Esophagus muscularis mucosa (tissue), 4 donors: ENCODE measurements at places on chromosomes 7 and 10. TPM values are rescaled to one million over a fixed set of nuclear protein-coding genes. Genes with fewer than 3 reads are reported as not detected.

DPY19L1 gene
- 11.9 TPM for total RNA-seq

OR13A1 gene
- not detected for total RNA-seq

HPS1 gene
- 73.7 TPM for total RNA-seq

AGR2 gene
- not detected for total RNA-seq

GPR158 gene
- 0.50 TPM for total RNA-seq

RBP3 gene
- total RNA-seq, result not detected

LFNG gene
- total RNA-seq, result 7.1 TPM

ZNF25 gene
- 16.4 TPM for total RNA-seq

SRRT gene
- total RNA-seq, result 64.8 TPM

DNA sequence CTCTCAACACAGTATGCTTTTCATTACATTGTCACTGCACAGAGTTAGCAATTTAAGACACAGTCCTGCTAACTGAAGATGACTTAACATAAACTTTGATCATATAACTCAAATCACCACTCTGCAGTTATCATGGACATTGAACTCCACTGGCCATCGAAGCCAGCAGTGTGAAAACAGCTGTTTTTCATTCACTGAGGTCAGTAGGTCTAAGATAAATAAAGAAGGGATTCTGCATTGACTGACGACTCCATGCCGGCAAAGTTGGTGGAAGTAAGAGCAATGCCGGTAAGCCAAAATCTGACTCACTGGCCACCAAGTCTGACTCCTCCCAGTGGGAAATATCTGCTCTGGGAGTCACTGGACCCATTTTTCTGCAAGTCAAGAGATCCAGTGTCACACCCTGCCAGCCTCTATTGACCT, 449.9 kb upstream of the ANKRD30A start:
- DNase-seq, result no peak

DNA sequence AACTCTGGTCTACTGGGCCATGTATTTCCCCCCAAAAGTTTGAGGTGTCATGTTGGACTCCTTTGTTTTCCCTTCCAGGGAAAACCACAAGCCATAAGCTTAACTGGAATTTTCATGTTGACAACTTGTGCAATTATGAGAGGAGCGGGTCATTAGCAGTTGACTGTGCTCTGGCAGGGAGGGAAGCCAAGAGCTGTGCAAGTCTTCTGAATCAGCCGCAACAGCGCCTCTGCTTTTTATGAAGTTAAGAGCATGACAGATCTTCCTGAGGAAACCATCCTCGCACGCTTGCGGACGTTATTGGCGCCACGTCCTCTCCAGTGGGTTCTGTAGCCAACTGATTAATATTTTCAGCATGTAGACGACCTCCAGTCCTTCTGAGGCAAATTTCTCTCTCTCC, 148.7 kb upstream of the MKI67 start:
- DNase-seq, result no peak

GRCh38 chr10:56035489-56035888, 325.6 kb downstream of the ZWINT start:
- DNase-seq, result no peak

DNA sequence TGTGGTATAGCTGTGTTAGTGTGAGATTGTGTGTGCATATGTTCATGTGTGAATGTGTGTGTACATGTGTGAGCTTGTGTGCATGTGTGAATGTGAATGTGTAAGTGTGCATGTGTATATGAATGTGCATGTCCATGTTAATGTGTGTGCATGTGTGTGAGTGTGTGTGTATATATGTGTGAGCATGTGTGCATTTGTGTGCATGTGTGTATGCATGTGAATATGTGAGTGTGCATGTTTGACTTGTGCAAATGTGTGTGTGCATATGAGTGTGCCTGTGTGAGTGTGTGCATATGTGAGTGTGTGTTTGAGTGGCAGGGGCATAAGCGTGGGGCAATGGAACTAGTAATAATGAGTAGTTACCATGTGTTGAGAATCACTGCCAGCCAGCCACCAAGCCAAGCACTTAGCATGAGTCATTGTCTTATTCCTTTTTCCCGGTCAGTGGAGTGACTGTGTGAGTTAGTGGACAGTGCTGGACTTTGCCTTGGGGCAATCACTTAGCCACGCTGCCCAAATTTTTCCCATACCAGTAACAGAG, 46.3 kb upstream of the SHH start:
- DNase-seq, result peak; percentile 78

GRCh38 chr10:110861930-110862649, 9.6 kb upstream of the PDCD4 start:
- DNase-seq, result no peak

DNA sequence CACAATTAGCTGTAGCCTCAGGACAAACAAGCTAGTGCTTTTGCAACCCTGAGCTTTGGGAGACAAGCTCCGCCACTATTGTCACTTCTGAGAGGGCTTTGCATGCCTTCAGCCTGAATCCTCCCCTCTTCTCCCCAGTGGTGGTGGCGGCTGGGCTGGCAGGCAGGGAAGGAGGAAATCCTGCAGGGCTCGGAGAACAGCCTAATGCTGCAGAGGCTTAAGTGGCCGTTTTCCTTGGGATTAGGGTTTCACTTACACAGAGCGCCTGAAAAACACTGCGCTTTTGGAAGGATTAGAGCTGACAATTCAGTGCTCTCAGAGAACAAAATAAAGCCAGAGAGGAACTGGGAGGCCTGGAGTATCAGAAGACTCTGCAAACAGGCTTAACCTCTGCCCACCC, 71.3 kb downstream of the PAX2 start:
- no peak for DNase-seq

DNA sequence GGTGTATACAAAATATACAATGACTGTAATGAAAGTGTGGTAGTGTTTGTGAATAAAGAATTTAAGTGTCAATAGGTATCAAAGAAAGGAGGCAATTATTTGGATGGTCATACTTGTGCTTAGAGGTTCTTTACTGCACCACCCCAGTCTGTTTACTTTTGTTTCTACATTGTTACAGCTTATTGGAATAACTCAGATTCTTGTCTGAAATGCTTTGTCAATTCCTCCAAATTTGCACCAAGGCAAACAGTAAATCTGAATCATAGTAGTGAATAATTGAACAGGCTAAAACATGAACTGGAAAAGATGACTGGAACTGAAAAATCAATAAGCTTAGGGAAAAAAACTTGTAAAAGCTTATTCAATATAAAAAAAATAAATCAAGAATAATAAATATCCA, 319.2 kb downstream of the EXOC4 start:
- no peak for DNase-seq

DNA sequence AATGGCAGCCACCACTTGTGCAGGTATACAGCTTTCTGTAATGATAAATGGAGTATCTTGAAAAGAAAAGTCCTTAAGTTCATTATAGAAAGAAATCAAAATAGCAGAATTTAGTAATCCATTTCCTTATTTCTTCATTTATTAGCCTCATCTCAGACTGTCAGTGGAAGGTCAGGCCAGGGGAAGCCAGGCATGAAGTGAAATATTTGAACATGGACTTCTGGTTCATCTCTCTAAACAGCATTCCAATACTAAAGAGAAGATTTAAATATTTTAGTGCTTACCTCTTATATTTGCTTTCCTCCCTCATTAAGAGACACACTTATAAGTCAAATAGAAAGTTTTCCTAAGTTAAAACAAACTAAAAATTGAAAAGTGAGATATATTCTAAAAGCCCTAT, 26.8 kb downstream of the TRDMT1 start:
- DNase-seq, result no peak

DNA sequence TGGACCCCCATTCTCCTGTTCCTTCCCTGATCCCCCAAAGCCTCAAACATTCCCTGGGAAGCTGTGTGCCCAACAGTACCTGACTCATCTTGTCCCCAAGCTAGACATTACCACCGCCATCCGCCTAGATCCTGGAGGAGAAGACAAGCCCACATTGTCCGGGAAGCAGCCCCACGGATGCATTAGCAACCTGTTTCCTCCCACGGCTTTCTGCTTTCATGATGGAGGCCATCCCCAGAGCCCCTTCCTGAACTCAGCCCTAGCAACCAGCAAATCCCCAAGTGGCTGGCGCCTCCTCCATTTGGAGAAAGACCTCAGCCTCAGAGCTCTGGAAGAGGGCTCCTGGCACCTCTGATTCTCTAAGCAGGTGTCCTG, 2.3 kb upstream of the SLC29A3 start:
- DNase-seq, result no peak

GRCh38 chr7:52504561-52504960, 530.9 kb upstream of the POM121L12 start:
- DNase-seq, result no peak

- no peak for DNase-seq
Measured at GRCh38 chr10:72088889-72089575, 681 bp upstream of the SPOCK2 start.

GRCh38 chr7:26100406-26101339, 51.3 kb upstream of the NFE2L3 start:
- DNase-seq, result no peak

DNA sequence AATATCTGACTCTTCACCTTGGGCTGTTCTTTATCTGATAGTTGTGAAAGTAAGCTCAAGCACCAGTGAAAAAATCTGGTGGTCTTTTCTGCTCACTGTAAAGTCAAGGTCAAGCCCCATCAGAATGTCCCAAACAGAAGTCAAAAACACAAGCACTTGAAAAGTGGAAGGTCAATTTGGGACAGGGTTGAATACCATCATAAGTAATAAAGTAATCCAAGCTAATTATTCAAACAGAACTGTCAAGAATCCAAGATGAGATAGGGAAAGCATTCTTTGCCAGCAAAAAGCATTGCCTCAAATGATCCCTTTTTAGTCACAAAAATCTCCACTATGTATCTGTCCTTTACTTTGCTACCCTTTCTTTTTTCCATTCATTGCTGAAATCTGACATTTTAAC, 430.1 kb upstream of the NPVF start:
- no peak for DNase-seq

- DNase-seq, result no peak
Measured at GRCh38 chr10:112907893-112908292, 42.2 kb upstream of the TCF7L2 start.

- DNase-seq, result no peak
Measured at GRCh38 chr7:70353330-70353945, 755.2 kb downstream of the AUTS2 start.

DNA sequence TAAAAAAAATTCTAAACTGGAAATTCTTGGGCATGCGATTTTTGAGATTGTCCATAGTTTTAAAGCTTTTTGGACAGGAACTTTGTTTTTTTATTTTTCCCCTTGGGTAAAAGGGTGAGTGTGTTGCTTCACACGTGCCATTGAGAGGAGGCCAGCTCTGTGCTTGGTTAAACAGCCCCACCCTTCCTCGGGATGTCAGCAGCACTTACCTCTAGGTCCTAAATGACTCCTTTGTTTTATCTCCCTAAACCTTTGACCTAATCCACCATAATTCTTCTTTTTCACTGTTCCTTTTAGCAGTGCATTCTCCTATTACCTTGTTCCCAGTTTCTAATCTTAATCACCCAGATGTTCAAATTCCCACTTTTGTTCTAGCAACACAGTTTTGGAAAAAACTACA, 83.5 kb downstream of the SEMA3D start:
- DNase-seq, result no peak

- DNase-seq, result no peak
Measured at GRCh38 chr7:108384716-108385483, 71.3 kb downstream of the NRCAM start.

GRCh38 chr10:93063144-93063976, 2.8 kb downstream of the CYP26C1 start:
- no peak for DNase-seq

GRCh38 chr10:110397856-110398255, 93.1 kb upstream of the SMNDC1 start:
- DNase-seq, result no peak

DNA sequence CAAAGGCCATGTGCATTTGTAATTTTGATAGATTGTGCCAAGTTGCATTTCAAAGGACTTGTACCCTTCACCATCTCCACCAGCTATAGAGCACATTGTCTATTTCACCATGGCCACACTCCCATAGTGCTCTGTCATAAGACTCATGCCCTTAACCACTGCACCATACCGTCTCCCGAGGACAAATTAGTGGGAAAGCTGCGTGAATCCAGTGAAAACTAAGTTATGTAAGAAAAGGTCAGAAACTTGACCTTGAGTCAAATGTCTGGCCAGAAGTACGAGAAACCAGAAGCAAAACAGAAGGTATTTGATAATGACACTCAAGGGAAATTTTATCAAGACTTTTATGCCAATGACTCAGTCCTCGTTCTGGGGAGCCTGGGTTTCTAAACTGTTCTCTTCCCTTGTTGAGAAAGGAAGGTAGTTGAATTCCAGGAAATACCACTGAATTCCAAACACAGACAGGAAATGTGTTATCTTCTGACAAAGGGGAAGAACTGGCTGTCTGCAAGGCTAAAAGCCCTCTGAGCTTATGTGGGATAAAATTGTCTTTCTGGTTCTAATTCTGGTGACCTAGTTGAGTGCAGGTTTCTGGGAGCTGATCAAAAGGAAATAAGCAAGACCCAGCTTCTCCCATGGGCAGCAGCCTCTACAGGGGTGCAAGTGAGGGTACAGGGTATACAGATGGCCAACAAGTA, 49.7 kb downstream of the CDK1 start:
- DNase-seq, result no peak
